ENCODE measurements at places on chromosomes 12 and 14.
A peak's percentile ranks its signal among the peaks of the same experiment; 100 is the strongest.

- no peak for DNase-seq
These were observed 212.8 kb downstream of the CACNA1C start for GRCh38 chr12:2265461-2266167.

- no peak for DNase-seq
These were observed 151.6 kb downstream of the HELB start for GRCh38 chr12:66453844-66454243.

- DNase-seq = no peak
These were observed 164.2 kb upstream of the CLEC14A start for GRCh38 chr14:38420048-38420447.

GRCh38 chr12:15278816-15279658, 43.3 kb upstream of the PTPRO start:
- peak; percentile 76 for DNase-seq

DNA sequence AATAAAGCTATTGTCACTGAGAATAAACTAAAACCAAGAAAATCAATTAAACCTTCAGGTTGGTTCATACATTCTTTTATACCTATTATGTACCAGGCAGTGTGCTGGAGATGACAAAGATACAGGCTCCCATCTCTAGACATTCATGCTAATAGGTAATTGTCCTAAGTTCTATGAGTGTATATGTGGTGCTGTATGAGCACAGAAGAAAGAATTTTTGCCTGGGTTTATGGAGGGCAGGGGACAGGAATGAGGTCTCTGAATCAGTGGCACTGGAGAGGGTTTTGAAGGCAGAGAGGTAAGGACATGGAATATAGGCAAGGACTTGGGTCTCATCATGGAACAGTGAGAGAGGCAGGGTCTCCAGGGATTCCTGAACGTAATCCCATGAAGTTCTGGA, 38.7 kb downstream of the MAP1LC3B2 start:
- DNase-seq = no peak

- no peak for DNase-seq
These were observed 18.1 kb downstream of the KITLG start for GRCh38 chr12:88562151-88562550.

GRCh38 chr12:98998697-98999299, 353.7 kb downstream of the APAF1 start:
- peak; percentile 52 for DNase-seq

Data from SK-N-DZ (cell line).